ENCODE measurements at places on chromosomes 2 and 18.

DNA sequence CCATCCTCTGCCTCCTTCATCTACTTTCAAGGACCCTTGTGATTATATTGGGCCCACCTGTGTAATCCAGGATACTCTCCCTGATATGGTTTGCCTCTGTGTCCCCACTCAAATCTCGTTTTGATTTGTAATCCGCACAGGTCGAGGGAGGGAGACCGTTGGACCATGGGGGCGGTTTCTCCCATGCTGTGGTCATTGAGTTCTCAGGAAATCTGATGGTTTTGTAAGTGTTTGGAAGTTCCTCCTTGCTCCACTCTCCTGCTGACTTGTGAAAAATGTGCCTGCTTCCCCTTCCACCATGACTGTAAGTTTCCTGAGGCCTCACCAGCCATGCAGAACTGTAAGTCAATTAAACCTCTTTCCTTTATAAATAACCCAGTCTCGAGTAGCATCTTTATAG, 42.0 kb upstream of the EML6 start:
- DNase-seq: no peak

DNA sequence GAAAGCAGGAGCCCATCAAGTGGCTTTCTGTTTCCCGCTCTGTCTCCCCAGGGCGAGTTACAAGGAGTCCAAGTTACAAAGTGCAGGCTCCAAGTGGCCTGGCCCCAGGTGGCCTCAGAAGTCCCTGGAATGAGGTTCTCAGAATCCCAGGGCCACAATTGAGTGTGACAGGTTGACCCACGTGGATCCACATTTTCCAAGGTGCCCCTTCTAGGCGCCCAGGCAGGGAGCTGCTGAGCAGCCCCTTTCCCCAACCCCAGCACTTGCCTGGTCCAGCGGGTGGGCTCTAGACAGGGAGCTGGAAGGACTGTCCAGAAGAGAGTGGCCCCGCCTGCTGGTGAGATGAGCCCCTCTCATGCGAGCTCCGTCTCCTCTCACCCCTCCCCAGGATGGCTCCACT, 253.4 kb downstream of the CYP26B1 start:
- no peak for DNase-seq

GRCh38 chr18:9968081-9968848, 54.4 kb downstream of the VAPA start:
- DNase-seq: no peak

DNA sequence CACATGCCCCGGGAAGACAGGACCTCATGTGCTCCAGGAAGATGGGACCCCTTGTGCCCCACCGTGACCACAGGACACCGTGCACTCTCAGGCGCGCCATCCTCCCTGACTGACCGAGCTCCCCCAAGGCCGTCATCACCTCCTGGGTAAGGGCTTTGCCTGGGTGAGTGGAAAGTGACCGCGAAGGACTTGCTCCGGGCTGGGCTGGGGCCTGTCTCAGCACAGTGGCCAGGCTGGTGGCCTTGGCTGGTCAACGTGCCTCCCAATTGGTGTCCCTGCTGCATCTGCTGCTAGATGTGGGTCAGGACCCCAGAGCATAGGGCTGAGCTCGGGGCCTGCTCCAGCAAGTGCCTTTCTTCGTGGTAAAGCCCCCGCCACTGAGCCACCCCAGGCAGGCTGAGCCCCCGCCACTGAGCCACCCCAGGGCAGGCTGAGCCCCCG, 69.7 kb upstream of the CTDP1 start:
- no peak for DNase-seq

DNA sequence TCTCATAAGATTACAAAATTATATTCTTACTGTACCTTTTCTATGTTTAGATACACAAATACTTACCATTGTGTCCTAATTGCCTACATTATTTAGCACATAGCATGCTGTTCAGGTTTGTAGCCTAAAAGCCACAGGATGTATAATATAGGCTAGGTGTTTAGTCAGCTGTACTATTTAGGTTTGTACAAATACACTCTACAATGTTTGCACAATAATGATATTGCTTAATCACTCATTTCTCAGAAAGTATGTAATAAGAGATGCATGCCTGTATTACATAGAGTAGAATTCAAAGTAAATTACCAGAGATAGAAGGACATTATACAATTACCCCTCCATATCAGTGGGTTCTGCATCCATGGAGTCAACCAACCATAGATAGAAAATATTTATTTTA, 201.1 kb upstream of the COL3A1 start:
- DNase-seq: no peak

- DNase-seq: no peak
Measured at GRCh38 chr2:164498836-164499235, 122.4 kb downstream of the GRB14 start.

DNA sequence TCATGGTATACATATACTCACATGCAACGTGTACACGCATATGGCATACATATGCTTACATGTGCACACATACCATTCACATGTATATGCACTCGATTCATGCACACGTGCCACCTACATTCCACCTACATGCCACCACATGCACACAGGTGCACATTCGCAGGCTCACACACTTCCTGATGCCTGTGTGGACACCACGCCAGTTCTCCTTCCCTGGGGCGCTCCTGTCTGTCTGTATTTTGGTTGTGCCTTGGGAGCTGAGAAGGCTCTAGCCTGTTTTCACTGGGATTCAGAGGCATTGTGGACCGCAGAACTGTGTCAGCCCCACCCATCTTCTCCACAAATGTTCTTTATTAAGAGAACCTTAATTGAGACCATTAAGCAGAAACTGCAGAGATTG, 96.6 kb upstream of the CTDP1 start:
- no peak for DNase-seq
